Muscle of back (tissue), 13 donors: ENCODE measurements at places on chromosomes 3 and 15. TPM values are rescaled to one million over a fixed set of nuclear protein-coding genes. Genes with fewer than 3 reads are reported as not detected.
A peak's percentile ranks its signal among the peaks of the same experiment; 100 is the strongest.

DNA sequence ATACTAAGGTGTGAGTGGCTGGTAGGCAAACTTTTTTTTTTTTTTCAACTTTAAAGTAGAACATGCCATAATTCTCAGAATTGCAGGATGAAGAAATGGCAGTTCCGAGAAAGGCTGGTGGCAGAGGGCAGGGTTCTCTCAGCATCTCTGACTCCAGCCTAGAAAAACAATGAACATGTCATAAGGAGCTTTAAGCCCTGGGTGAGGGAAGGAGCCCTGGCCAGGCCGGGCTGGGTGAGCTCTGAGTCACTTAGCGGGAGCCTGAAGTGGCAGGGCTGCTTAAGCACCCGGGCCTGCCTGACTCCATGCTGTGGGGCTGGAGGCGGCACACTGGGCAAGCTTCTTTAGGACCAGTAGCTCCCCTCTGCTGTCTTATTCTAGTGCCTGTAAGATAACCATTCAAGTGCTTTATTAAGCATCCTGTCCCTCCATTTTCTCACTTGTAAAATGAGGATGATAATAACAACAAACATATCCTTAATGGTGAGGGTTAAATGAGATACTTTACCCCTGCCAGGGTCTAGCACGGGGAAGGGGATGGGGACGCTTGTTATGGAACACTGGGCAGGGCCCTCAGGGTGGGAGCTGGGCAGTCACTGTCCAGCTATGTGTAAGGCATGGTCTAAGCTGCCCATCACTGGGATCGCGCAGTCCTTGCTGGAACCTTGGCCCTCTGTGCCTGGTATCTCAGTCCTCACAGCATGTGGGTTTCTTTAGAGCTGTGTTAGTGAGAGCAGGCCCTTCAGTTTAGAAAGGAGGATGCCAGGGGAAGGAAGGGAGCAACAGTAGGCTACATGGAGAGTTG, 18.4 kb downstream of the SMAD6 start:
- no peak for DNase-seq

GRCh38 chr3:68751888-68752287, 180.5 kb downstream of the TAFA4 start:
- DNase-seq: no peak

DNA sequence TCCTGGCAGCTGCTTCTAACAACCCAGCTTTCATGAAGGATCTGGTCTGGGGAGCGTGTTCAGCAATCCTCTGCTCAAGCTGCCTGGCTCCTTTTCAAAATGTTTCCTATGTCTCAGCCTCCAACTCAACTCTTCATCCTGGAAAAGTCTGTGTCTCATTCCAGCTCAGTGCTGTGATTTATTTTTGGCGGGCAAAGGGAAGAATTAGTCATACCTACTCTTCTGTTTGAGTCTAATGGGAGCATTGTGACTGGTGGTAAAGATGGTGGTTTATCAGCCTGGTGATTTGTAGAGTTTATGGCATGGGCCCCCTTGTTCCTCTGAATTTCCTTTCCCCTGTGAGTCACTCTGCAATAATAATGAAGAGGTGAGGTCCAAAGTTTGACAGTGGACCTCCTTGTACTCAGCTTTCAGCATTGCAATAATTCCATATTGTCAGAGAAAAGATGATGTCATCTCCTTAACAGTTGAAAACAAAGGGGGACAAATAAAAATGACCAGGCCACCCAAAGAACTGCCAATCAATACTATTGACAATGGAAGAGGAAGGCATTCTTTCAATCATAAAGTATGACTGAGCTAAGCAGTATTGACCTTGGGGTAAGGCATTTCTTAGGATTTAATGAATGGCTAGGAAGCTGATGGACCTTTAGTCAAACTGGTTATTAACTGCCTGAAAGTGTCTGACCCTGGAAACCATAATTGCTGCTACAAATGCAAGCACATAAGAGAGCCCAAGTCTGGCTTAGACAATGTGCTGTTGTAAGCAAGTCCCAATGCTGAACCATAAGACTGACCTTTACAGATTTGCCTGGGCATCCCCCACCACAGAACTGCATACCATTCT, 204.7 kb upstream of the MCTP2 start:
- DNase-seq: peak; percentile 95

DNA sequence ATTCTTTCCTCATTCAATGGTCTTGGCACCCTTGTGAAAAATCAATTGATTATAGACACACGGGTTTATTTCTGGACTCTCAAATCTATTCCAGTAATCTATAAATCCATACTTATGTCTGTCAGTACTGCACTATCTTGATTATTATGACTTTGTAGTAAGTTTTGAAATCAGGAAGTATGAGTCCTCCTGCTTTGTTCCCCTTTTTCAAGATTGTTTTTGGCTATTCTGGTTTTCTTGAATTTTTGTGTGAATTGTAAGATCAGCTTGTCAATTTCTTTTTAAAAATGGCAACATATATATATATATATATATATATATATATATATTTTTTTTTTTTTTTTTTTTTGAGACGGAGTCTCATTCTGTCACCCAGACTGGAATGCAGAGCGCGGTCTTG, 32.3 kb upstream of the CFAP20DC start:
- no peak for DNase-seq

DNA sequence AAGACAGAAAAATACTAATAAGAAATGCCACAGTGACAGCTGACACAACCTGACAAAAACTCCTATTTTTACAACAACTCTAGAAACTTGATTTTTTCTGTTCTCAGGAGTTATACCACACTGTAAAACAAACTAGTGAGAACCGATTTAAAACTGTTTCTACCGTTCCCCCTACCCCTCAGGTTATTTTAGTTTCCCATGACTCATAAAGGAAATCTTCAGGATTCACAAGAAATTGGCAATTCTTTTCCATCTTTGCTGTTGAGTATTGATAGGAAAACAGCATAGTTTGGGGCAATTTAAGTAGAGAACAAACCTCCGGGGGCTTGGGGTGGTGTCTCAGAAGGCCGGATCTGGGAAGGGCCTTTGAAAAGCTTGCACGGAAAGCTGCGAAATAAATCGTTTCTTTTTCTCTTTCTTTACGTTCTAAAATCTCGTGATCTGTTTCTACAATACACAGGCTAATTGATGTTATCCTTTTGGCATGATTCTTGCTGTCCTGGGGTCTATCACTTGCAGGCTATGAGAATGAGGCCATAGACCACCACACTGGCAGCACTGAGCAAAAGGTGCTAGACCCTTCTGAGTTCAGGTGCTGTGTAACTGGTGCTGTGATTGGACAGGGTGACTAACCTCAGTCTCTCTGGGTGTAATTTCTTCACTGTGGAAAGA, 89.3 kb downstream of the LPP start:
- DNase-seq: no peak

The IMPG2 gene
- polyA plus RNA-seq: 2.9 TPM
